Psoas muscle (tissue), 8 donors: ENCODE measurements at places on chromosomes 5 and 9. TPM values are rescaled to one million over a fixed set of nuclear protein-coding genes. Genes with fewer than 3 reads are reported as not detected.
A peak's percentile ranks its signal among the peaks of the same experiment; 100 is the strongest.

DNA sequence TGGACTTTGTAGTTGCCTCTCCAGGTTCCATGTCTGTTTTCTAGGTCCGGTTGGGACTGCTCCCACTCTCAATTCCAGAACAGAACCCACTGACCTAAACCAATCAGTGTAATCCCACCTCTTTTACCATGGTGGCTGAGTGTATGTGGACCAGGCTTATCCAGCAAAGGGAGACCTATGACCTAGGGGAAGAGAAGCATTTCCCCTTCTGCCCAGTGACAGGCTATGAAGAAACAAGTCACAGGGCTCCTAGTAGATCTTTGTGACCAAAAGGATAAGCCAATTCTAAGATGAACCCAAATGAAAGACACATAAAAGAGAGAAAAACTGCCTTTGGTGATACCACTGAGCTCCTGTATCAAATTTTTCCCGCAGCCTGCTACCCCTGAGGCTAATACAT lies 6.3 kb downstream of the NMRK1 start:
- H3K4me3 ChIP-seq, result no peak overlapping the region
- H3K4me1 ChIP-seq, result peaks cover 23% of the 10 kb centered on the region
- H3K36me3 ChIP-seq, result no peaks in the 10 kb centered on the region
- DNase-seq, result no peak
- no peaks in the 10 kb centered on the region for H3K27me3 ChIP-seq
- H3K27ac ChIP-seq, result no peak overlapping the region

DNA sequence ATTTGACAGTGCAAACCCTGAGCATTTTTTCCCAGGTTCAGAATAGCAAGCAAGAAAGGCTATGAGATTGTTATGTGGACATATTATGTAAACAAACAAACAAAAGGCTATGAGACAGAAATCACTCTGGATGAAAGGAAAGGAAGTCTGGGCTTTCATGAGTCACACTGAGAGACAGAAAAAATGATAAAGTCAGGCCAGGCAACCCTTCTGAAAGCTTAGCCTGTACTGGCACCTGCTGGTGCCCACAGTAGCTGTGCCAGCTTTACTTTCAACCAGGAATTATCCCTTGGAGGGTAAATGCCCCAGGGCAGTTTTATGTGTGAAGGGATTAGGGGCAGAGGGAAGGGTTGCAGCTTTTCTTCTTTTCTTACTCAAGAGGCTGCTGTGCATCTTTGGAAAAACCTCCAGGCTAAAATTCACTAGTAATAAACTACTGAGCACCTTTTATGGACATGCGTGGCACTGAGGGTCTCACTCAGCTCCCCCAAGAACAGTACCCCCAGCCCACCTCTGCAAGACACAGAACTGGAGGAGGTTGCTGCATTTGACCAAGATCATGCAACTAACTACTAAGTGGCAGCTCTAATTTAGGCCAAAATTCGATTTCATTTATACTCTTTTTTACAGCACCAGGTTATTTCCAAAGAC lies 41.7 kb downstream of the ACTL7B start:
- H3K4me3 ChIP-seq, result no peak overlapping the region
- no peak overlapping the region for H3K27ac ChIP-seq
- no peaks in the 10 kb centered on the region for H3K36me3 ChIP-seq
- no peak for DNase-seq
- H3K4me1 ChIP-seq, result no peaks in the 10 kb centered on the region

- H3K36me3 ChIP-seq, result no peaks in the 10 kb centered on the region
- H3K27me3 ChIP-seq, result no peaks in the 10 kb centered on the region
- H3K4me1 ChIP-seq, result no peaks in the 10 kb centered on the region
- no peak for DNase-seq
- H3K27ac ChIP-seq, result no peak overlapping the region
- no peak overlapping the region for H3K4me3 ChIP-seq
Measured at GRCh38 chr5:155200608-155201007, 187.1 kb downstream of the KIF4B start.

DNA sequence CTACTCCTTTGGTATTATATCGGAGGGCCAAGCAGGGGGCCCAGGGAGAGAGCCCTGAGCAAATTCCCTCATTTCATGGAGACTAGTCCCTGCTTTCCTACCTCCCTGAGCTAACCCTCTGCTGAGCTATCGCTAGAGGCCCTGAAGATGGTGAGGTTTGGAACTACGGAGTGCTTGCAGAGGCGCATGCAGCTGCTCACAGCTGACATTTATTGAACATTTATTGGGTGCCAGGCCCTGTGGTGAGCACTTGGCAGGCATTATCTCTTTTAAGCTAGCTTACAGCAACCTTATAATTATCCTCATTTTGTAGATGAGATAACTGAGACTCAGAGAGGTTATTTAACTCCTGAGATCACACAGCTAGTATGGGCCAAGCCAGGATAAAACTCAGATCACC lies 9.8 kb downstream of the FAT2 start:
- peaks cover 5% of the 10 kb centered on the region for H3K4me1 ChIP-seq
- no peak for DNase-seq
- no peaks in the 10 kb centered on the region for H3K36me3 ChIP-seq
- H3K27ac ChIP-seq, result no peak overlapping the region
- H3K4me3 ChIP-seq, result no peak overlapping the region

- H3K4me3 ChIP-seq, result no peak overlapping the region
- H3K36me3 ChIP-seq, result no peaks in the 10 kb centered on the region
- H3K27me3 ChIP-seq, result no peaks in the 10 kb centered on the region
Measured at GRCh38 chr5:65262096-65262495, 219.6 kb downstream of the ADAMTS6 start.

GRCh38 chr9:91951944-91952520 lies 2.0 kb upstream of the ROR2 start:
- H3K36me3 ChIP-seq, result no peaks in the 10 kb centered on the region
- H3K4me1 ChIP-seq, result no peaks in the 10 kb centered on the region
- no peak overlapping the region for H3K27ac ChIP-seq
- H3K27me3 ChIP-seq, result peaks cover 65% of the 10 kb centered on the region

DNA sequence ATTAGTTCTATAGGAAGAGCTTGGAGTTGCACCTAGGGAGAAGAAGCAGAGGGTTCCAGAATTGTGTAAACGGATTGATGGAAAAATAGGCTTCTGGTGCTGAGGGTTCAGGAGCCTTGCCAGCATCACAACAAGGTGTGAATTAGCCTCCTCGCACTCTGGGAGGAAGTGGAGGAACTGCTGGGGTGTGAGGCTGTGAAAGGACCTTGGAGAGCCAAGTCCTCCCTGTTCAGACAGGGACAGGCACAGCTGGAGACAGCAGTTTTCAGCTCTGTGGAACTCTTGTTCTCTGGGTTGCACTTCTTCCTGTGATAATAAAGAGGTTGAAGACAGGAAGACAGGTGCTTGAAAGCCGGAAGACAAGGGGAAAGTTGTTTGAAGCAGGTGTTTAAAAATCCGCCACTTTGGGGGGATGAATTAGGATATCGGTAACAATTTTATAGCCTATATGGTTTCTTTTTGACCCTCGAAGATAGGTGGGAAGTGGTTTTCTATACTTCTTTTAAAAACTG lies 22.6 kb downstream of the DAPK1 start:
- no peaks in the 10 kb centered on the region for H3K36me3 ChIP-seq
- no peaks in the 10 kb centered on the region for H3K27me3 ChIP-seq
- H3K27ac ChIP-seq, result no peak overlapping the region
- peaks cover 7% of the 10 kb centered on the region for H3K4me1 ChIP-seq
- no peak for DNase-seq
- no peak overlapping the region for H3K4me3 ChIP-seq

- peaks cover 42% of the 10 kb centered on the region for H3K4me1 ChIP-seq
- H3K27me3 ChIP-seq, result no peaks in the 10 kb centered on the region
- no peak for DNase-seq
- H3K4me3 ChIP-seq, result no peak overlapping the region
- H3K36me3 ChIP-seq, result no peaks in the 10 kb centered on the region
- peak overlapping the region; percentile 41 for H3K27ac ChIP-seq
Measured at GRCh38 chr5:133113331-133114061, 61.7 kb downstream of the HSPA4 start.

GRCh38 chr9:132301521-132301920 lies 53.3 kb downstream of the SETX start:
- no peak overlapping the region for H3K4me3 ChIP-seq
- H3K27ac ChIP-seq, result no peak overlapping the region
- H3K36me3 ChIP-seq, result peaks cover 93% of the 10 kb centered on the region
- no peak for DNase-seq
- no peaks in the 10 kb centered on the region for H3K27me3 ChIP-seq

- H3K4me1 ChIP-seq, result peaks cover 6% of the 10 kb centered on the region
- no peak overlapping the region for H3K4me3 ChIP-seq
- no peak for DNase-seq
- H3K27me3 ChIP-seq, result no peaks in the 10 kb centered on the region
- H3K36me3 ChIP-seq, result no peaks in the 10 kb centered on the region
Measured at GRCh38 chr9:6121707-6122106, 93.9 kb upstream of the IL33 start.

GRCh38 chr5:142057697-142058056 lies 44.9 kb upstream of the GNPDA1 start:
- no peak for DNase-seq
- no peak overlapping the region for H3K27ac ChIP-seq
- H3K4me1 ChIP-seq, result peaks cover 16% of the 10 kb centered on the region
- no peaks in the 10 kb centered on the region for H3K27me3 ChIP-seq
- no peaks in the 10 kb centered on the region for H3K36me3 ChIP-seq
- H3K4me3 ChIP-seq, result no peak overlapping the region

- H3K27me3 ChIP-seq, result no peaks in the 10 kb centered on the region
- DNase-seq, result no peak
- H3K36me3 ChIP-seq, result no peaks in the 10 kb centered on the region
- H3K4me1 ChIP-seq, result no peaks in the 10 kb centered on the region
Measured at GRCh38 chr5:90542827-90543519, 13.6 kb upstream of the LYSMD3 start.

GRCh38 chr9:130713286-130713960 lies 19.8 kb downstream of the EXOSC2 start:
- H3K36me3 ChIP-seq, result no peaks in the 10 kb centered on the region
- peak; percentile 62 for DNase-seq
- H3K27ac ChIP-seq, result peak overlapping the region; percentile 89
- H3K4me1 ChIP-seq, result peaks cover 25% of the 10 kb centered on the region

GRCh38 chr5:33244441-33245150 lies 196.2 kb upstream of the TARS1 start:
- H3K4me1 ChIP-seq, result no peaks in the 10 kb centered on the region
- H3K4me3 ChIP-seq, result no peak overlapping the region
- DNase-seq, result no peak

The TRIM7 gene
- 18.5 TPM for total RNA-seq

The CRHBP gene
- total RNA-seq, result not detected

The NEUROG1 gene
- not detected for total RNA-seq

The SGCD gene
- 43.4 TPM for total RNA-seq

The ZBTB5 gene
- total RNA-seq, result 6.0 TPM

The LCNL1 gene
- total RNA-seq, result 0.10 TPM

The LCN12 gene
- total RNA-seq, result not detected

The SERF1B gene
- total RNA-seq, result 28.2 TPM

The ARID3C gene
- not detected for total RNA-seq

The ZFR gene
- 73.5 TPM for total RNA-seq

The FIBCD1 gene
- total RNA-seq, result not detected

The TAF11L10 gene
- not detected for total RNA-seq
